Left kidney (tissue), 8 donors: ENCODE measurements at places on chromosomes 1 and 21. TPM values are rescaled to one million over a fixed set of nuclear protein-coding genes. Genes with fewer than 3 reads are reported as not detected.

- no peak for DNase-seq
These were observed 133.4 kb upstream of the FGGY start for GRCh38 chr1:59163268-59164092.

- no peak for DNase-seq
These were observed 29.0 kb downstream of the STUM start for GRCh38 chr1:226577401-226578180.

DNA sequence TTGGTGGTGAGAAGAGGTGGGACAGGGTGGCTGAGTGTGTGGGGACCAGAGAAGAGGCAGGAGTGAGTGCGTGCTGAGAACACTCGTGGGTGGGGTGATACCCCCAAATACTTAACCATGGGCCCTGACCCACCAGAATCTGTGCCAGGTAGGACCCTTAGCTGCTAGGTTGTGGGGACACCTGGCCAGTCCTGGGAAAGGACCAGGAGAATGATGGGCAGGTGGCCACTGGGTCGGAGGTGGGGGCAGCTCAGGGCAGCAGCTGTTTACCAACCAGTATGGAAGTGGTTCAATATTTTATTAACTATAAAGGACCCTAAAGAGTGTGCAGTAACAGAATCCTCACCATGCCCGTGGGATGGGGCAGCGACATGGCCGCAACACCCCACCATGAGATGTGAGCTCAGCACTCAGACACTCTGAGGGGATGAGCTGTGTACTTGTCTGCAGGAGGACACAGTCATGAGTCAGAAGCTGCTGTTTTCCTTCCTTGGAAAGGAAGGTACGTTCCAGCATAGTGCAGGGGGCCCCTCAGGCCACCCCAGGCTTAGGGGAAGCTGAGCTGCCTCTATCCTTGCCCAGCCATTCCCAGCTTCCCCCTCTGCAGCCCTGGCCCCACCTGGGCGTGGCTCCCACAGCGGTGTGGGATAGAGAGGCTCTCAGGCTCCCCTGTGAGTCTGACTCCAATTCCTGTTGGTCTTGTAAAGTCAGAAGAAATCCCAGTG is 25.4 kb downstream of the TEX35 start:
- DNase-seq, result no peak

DNA sequence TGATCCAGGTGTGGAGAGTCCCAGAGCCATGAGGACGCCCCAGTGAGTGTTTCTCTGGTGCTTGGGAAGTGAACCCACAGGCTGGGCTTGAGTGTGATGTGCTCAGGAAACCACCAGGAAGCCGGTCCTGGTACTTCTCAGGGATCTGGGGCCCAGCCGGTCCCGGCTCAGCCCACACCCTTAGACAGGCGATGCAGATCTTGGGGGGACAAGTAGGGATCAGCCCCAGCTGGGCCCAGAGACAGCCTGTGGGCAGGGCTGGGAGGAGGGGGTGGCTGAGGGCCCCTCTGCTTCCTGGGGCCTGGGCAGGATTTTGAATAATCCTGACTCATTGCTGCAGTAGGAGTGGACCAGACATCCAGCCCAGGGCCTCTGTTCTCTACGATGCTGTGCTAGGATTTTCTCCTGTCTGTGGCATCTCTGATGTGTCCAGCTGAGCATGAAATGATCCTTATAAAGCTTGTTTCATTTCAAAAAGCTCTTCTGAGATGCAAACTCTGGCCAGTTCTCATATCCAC is 698.0 kb downstream of the PTPRU start:
- no peak for DNase-seq

OR2L13 gene
- not detected for polyA plus RNA-seq

DNA sequence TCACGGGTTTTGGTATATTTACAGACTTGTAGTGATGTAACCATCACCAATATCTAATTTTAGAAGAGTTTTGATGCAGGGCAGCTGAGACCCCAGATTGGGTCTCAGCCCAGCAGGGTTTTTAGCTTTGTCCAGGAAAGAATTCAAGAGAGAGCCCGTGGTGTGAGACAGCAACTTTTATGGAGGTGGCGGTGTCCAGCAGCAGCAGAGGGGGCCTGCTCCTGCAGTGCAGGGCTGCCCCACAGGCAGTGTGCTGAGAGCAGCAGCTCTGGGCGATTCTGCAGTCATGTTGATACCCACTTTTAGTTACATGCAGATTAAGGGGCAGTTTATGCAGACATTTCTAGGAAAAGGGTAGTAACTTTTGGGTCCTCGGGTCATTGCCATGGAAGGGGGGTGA is 1.8 kb upstream of the EPHX1 start:
- no peak for DNase-seq

- no peak for DNase-seq
These were observed 45.5 kb upstream of the MRPS6 start for GRCh38 chr21:34027721-34028461.

DNA sequence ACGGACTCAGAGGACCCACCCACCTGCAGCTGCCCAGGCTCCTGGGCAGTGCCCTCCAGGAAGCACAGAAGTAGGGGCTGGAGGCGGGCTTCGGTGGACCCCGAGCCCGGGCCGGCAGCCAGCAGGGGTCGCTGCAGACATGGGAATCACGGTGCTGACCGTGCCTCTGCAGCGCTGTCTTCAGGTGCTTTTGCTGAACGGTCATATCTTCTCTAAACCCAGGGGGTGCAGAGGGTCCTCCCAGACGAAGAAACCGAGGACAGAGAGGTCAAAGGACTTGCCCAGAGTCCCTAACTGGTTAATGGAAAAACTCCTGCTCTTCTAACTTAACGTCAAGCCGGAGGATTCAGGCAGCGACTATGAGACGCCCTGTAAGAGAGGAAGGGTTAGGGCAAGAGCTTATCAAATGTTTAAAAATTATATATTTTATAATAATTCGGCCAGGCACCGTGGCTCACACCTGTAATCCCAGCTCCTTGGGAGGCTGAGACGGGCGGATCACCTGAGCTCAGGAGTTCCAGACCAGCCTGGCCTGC is 21.5 kb upstream of the LEFTY2 start:
- no peak for DNase-seq

LCE1C gene
- not detected for polyA plus RNA-seq

KRTAP27-1 gene
- polyA plus RNA-seq, result not detected

- peak; percentile 84 for DNase-seq
These were observed 12.1 kb downstream of the IL24 start for GRCh38 chr1:206909161-206909882.

DNA sequence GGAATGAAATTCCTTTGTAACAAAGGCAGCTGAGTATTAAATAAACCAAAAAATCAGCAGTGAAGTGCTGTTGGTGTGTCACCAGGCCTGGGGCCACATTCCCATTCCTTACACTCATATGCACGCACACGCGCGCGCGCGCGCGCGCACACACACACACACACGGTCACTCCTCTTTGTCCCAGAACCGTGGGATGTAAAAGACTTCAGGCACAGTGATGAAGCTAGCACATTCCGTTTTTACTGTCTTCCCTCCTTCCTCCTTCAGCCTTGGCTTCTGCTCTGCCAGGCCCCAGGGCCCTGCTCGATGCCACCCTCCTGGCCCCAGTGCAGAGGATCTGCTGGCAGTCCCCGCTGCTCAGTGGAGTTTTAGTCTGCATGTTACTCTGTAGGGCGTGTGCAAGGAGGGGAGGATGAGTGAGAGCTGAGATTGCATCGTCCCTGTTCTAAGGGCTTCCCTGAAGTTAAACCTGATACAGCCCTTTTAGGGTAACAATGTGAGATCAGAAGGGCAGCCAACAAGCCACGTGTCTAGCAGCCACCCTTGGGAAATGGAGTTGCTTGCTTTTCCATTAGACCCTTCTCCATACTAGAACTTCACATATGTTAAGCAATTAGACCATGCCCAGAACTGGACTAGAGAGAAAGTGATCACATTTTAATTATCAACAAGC is 71.7 kb upstream of the WDR26 start:
- no peak for DNase-seq

DNA sequence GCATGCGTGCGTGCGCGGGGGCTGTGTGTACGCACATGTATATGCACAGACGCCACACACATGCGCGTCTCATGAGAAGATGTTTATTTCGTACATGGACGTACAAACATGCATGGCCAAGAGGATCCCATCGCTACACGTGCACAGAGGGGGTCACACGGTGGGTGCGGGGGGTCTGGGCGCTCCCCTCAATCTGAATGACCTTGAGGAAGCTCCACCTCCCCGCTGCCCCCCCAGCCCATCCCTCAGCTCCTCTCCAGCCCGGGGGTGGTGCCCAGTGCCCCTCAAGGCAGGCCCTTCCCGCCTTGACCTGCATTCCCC is 1.5 kb downstream of the TMEM240 start:
- DNase-seq, result no peak

DNA sequence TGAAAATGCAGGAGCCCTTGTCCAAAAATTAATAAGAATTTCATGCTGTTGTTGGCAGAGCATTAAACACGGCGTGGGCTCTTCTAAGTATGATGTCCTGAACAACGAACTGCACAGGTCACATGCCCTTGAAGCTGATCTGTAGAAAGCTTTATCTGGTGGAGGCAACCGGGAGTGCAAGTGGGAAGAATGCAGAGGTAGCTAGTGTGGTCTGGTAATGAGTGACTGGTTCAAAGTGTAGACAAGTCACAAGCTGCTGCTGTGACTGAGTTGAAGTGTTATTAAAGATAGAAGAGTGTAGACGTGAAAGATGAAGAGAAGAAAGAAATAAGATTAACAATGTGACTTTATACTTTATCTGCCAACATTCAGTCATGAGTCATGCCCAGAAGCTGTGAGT is 361.9 kb downstream of the TTLL7 start:
- no peak for DNase-seq

DEGS1 gene
- polyA plus RNA-seq, result 53.0 TPM

DNA sequence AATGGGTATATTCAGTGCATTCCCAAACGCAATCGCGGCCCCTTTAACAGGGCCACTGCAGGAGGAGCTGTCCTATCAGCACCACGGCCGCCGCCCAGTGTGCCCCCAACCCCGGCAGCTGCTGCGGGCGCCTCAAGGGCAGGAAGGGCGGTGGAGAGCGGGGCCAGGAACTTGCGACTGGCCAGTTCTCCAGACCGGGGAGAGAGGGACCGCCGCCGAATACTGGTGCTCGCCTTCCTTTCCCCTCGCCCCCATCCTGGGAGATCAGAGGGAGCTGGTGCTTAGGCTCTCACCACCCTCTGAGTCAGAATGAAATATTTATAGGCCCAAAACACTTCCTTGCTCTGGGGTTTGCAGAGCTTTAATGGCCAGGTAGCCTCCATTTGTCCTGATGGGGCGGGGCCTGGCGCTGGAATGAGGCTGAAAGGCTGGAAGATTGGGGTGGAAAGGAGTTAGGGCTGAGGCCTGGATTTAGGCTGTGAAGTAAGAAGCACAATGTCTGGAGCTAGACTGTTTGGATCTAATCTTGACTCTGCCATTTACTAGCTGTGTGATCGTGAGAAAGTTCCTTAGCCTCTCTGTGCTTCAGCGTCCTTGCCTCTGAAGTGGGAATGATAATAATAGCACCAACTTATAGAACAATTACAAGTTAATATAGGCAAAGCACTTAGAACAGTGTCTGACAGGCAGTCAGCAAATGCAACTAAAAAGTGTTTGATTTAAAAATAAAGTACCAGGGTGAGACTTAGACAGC is 75.5 kb downstream of the NAV1 start:
- DNase-seq, result peak; percentile 46

HEYL gene
- 20.6 TPM for polyA plus RNA-seq

DNA sequence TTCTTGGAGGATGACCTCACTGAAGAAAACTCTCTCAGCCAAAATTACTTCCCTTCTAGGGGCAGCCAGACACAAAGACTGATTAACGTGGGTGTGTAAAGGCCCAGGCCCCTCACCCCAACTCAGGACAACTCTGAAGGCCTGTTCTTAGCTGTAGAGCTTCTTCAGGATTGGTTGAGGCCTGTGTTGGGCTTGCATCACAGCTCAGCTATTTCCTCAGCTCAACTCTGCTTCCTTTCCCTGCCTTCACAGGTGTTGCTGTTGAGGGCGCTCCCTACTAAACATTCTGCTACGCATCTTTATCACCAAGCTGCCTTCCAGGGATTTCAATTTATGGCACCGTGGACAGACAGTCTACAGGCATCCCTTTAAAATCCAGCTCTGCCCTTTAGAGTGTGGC is 36.8 kb downstream of the MAB21L3 start:
- no peak for DNase-seq

GRCh38 chr1:166905136-166905535 is 29.1 kb upstream of the TADA1 start:
- DNase-seq, result no peak

CSF3R gene
- polyA plus RNA-seq, result 5.2 TPM

- DNase-seq, result no peak
These were observed 1.5 kb downstream of the ITSN1 start for GRCh38 chr21:33643658-33644311.

DNA sequence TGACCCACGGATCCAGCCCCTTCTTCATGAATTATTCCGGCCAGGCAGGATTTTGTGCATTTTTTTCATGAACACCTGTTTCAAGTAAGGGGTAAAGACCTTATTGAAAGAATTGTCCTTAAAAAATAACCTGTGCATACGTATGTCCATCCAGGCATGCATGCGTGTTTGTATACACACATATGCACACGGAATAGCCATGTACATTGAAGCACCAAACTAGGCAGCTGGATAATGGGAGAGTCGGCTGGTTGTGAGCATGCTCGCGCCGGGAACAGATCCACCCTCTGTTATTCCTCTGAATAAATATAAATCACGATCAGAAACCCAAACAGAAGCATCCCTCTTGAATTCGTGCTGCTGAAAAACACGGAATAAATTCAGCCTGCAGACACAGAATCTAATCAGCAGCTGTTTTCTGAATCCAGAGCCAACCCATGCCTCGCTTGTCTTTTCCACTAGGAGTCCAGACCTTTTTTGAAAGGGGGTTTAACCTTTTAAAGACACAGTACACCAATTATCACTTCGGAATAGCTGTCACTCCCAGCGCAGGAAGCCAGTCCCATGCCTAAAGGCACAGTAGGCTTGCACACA is at the start of gene HIVEP3:
Gene HIVEP3 (minus strand): TSS at position 473 of the 594 bp plus-strand sequence.
- no peak for DNase-seq

DNA sequence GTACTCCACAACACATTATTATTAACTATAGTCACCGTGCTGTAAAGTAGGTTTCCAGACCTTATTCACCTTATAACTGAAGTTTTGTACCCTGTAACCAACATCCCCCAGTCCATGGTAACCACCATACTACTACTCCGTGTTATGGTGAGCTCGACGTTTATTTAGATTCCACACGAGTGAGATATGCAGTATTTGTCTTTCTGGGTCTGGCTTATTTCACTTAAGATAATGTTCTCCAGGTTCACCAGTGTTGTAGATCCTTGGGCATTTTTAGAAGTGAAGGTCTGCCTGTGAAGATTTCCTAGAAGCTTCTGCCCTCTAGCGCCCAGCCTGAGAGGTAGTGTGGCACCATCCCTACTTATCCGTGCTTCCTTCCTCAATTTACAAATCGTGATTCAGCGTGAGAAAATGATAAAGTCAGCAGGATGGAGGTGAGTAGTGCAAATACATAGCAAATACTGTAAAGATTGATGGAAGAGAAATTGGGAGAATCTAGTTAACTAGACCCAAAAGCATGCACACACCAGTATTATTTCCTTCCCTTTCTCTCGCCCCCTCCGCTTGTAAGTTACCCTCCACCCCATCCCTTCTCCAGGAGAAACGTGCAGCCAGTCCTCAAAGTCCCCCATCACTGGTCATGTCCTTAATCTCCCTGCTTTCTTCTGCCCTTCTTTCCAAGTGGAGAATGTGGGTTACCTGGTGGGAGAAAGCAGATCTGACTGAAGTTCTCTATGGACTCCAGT is 36.0 kb upstream of the DISC1 start:
- no peak for DNase-seq

OR6K3 gene
- polyA plus RNA-seq, result 0.10 TPM
